ENCODE measurements at places on chromosomes 1 and 21.

DNA sequence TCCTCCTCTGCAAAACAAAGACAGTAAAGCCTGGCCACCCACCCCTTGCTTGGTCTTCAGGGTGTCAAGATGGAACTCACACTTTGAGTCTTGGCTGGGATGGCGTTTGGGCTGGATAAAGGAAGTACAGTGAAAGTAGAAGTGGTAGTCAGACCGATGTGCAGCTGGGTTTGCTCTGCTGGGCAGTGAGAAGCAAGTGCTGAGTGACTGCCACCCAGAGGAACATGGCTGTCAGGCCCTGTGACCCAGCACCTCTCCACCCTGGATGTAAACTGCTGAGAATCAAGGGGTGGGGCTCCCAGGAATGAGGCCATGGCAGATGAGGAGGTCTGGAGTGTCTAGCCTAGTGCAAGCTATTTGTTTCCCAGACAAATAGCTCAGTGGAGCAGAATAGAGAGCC, 51.2 kb downstream of the POFUT2 start:
- H3K36me3 ChIP-seq = no peaks in the 10 kb centered on the region
- no peak for DNase-seq
- no peaks in the 10 kb centered on the region for H3K27me3 ChIP-seq
- H3K27ac ChIP-seq = no peak overlapping the region

DNA sequence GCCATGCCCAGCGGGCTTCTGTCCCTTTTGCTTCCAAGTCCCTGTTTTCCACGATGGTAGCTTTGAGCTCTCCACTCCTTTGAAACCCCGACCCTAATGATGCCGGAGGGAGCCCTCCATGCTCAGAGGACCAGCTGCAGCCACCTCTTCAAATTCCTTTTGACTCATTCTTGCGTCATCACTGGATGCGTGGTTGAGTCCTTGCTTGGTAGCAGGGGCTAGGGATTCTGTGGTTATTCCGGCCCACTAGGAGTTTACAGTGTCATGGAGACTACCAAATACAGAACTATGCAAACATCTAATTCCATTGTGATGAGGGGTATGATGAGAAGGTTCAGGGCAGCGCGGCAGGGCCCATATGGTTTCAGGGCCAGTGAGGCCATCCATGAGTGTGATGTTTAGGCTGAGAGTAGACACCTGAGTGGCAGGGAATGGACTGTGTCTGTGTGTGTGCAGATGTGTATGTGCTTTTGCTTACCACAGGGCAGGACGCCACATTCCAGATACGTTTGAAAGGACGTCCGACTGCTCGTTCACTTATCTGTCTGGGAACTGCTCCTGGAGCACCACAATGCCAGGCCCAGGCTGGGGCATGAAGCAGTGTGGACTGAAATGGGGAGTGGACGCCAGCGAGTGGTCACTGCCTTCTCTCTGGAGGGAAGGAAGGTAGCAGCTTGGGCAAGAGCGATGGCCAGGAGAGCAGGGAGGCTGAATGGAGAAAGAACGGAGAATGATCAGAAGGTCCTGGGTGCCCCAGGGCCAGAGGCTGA, 30.4 kb upstream of the ZBTB21 start:
- no peak for DNase-seq
- no peak overlapping the region for H3K27ac ChIP-seq
- H3K4me3 ChIP-seq = no peak overlapping the region
- H3K4me1 ChIP-seq = no peaks in the 10 kb centered on the region
- no peaks in the 10 kb centered on the region for H3K27me3 ChIP-seq

DNA sequence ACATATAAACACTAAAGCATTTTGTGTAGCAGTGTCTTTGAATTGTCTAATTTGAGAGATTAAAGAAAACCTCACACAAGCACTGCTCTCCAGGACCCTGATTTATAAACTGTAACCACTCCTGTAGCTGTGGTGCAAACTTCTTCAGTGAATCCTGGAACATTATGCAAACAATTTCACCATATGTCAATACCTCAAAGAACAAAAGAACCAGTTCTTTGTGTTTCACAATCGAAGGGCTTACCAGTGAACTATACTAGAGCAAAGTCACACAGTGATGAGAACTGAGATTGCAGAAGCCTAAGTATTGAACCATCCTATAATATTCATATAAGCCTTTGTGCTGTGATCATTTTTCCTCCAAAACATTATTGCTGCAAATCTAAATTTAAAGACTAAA, 21.5 kb downstream of the DPH5 start:
- peaks cover 2% of the 10 kb centered on the region for H3K4me1 ChIP-seq
- H3K27me3 ChIP-seq = no peaks in the 10 kb centered on the region
- H3K36me3 ChIP-seq = peaks cover 12% of the 10 kb centered on the region
- no peak overlapping the region for H3K4me3 ChIP-seq
- no peak for DNase-seq

DNA sequence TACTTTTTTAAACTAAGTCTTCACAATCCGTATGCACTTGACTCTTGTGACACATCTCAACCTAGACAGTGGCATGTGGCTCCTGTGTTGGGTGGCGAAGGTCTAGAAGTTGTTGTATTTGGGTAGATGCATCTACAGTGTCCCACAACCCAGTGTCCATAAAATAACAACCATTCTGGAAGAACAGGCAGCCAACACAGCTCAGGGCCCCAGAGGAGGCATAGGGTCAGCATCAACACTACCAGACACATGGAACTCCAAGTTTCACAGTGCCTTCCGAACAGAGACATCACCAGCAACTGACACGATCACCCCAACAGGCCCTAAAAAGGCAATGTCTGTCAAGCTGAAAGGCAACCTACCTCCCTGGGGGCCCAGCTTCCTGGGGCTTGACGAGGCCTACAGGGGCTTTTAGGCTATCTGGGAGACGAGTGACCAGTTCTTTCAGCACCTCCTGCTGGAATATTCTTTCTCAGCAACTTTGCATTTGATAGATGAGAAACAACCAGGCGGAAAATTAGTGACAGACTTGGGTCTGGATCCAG, 5.6 kb downstream of the SH3BP5L start:
- H3K4me3 ChIP-seq = no peak overlapping the region
- H3K4me1 ChIP-seq = peaks cover 11% of the 10 kb centered on the region
- H3K27ac ChIP-seq = 0 out of 2 replicates have a peak overlapping the region, but pooled peaks have one; percentile 19
- H3K36me3 ChIP-seq = no peaks in the 10 kb centered on the region
- H3K27me3 ChIP-seq = no peaks in the 10 kb centered on the region

DNA sequence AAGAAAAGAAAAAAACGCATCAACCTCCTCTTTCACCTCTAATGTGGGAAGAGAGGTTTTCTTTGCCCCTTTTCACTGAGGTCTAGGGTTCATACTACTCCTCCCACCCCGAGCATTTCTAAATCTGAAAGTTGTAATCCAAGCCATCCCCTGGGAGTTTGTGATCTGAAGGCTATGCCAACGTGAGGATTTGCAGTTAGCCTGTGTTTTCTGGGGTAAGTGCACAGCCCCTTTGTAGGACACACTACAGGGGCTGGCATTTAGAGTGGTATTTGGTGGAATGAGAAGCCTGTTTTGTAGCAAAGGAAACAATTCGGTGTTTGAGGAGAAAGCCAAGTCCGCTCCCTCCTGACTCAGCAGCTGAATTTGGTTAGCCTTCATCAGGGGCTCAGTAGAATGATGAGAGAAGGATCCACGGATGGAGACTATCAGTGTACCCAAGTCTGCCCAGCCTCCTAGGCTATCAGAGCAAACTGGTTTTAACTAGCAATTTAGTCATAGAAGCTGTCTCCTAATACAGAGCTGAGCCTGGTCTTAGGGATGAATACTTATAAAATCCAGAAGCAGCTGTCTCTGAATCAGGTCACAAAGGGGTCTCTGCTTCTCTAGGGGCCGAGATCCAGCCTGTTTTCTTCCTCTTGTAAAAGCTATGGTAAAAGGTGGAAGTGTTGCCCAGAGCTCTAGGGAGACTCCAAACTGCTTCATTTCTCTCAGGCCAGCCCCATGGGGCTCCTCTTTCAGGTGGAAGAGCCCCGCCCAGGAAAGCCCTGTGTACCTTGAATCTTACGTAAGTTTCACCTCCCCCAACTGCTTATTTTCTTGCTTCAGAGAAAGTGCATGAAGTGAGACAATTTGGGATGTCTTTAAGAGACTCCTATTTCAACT, 2.1 kb downstream of the PCP4L1 start:
- no peak for DNase-seq
- peaks cover 8% of the 10 kb centered on the region for H3K4me1 ChIP-seq
- H3K27me3 ChIP-seq = peaks cover 38% of the 10 kb centered on the region
- peaks cover 7% of the 10 kb centered on the region for H3K36me3 ChIP-seq
- no peak overlapping the region for H3K4me3 ChIP-seq

DNA sequence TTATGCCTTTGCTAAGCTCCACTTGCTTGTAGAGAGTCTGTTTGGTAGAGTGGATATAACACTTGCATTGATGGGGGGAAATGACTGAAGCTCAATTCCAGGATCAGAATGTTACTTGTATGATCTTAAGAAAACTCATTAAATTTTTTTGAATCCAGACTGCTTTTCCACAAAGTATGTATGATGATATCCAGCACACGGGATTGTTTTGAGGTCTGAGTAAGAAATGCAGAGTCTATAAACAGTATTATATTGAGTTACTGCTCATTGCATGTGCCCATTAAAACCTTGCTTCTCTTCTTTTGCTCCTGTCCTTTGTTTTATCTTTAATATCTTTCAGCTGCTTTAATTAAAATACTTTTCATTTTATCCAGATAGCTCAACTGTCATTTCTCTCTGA, 570.4 kb upstream of the ZRANB2 start:
- no peak overlapping the region for H3K27ac ChIP-seq
- H3K4me1 ChIP-seq = no peaks in the 10 kb centered on the region
- DNase-seq = no peak
- no peaks in the 10 kb centered on the region for H3K36me3 ChIP-seq
- no peaks in the 10 kb centered on the region for H3K27me3 ChIP-seq

DNA sequence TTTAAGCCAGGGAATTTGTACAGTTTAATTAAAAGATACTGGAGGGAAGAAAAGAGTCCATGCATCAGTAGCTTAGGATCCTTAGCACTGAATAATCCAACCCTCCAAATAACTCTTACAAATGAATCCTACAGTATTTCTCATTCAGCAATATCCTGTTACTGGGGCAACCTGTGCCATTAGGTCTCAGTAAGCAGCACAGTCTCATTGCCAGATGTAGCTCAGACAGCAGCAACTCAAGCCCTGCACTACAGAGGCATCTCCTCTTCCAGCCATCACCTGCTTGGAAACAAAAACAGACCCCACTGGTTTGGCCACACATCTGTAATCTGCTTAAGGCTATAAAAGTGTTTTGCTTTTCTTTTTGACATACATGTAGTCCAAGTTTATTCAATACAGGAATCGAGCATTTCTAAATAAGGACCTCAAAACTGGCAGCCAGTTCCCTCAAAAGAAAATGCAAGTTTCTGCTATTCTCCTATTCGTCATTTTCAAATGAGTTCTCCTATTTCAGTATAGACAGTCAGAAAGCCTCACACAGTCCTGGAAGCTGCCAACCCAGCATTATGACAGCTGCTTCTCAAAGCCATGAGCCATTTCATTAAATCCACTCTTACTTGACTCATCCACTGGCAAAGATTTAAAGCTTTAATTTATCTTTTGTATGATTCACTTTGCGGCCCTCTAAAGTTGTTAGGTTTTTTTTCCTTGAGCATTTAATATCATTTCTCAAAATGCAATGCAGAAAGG, 129.0 kb downstream of the APP start:
- no peak for DNase-seq
- H3K4me1 ChIP-seq = peaks cover 13% of the 10 kb centered on the region
- peaks cover 15% of the 10 kb centered on the region for H3K36me3 ChIP-seq
- no peaks in the 10 kb centered on the region for H3K27me3 ChIP-seq

GRCh38 chr1:155466996-155467395, 95.6 kb downstream of the ASH1L start:
- DNase-seq = no peak
- peaks cover 6% of the 10 kb centered on the region for H3K36me3 ChIP-seq
- H3K27ac ChIP-seq = no peak overlapping the region
- H3K4me3 ChIP-seq = no peak overlapping the region

- peak; percentile 87 for DNase-seq
- H3K36me3 ChIP-seq = no peaks in the 10 kb centered on the region
- no peak overlapping the region for H3K4me3 ChIP-seq
- no peaks in the 10 kb centered on the region for H3K4me1 ChIP-seq
Measured at GRCh38 chr1:234111458-234112142, 207.1 kb downstream of the SLC35F3 start.

DNA sequence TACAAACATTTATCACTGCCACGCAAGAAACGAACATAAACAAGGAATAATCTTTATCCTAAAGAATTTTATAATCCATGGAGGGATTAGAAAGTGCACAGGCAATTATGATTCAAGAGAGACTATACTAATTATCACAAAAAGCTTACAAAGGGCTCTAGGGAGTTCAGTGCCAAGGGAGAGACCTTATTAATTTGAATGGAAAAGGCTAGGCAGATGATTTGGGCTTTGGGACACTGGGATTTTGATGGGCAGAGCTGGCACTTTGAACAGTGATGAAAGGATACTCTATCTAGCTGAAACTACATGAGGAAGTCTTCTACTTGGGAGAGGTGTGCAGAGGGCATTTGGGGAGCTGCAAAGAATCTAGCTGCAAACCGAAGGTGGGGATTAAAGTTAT, 48.9 kb upstream of the IVNS1ABP start:
- no peaks in the 10 kb centered on the region for H3K36me3 ChIP-seq
- DNase-seq = no peak
- no peaks in the 10 kb centered on the region for H3K27me3 ChIP-seq
- H3K4me1 ChIP-seq = no peaks in the 10 kb centered on the region

DNA sequence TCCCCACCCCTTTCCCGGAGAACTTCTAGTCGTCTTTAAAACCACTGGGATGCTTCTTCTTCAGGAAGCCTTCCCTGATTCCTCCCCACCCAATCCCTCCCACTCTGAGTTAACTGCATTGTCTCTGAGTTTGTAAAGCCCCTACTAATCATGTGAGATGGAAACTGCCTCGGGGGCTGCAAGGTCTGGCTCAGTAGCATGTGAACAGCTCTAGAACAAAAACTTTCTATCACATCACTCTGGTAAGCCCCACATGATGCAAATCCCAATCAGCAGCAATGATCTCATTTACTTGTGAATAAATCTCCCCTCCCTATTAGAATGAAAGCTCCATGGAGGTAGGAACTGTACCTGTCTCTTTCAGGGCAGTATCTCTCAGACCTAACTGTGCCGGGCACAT, 141.0 kb upstream of the JUN start:
- no peaks in the 10 kb centered on the region for H3K36me3 ChIP-seq
- H3K27ac ChIP-seq = no peak overlapping the region
- H3K4me1 ChIP-seq = no peaks in the 10 kb centered on the region
- no peak overlapping the region for H3K4me3 ChIP-seq

DNA sequence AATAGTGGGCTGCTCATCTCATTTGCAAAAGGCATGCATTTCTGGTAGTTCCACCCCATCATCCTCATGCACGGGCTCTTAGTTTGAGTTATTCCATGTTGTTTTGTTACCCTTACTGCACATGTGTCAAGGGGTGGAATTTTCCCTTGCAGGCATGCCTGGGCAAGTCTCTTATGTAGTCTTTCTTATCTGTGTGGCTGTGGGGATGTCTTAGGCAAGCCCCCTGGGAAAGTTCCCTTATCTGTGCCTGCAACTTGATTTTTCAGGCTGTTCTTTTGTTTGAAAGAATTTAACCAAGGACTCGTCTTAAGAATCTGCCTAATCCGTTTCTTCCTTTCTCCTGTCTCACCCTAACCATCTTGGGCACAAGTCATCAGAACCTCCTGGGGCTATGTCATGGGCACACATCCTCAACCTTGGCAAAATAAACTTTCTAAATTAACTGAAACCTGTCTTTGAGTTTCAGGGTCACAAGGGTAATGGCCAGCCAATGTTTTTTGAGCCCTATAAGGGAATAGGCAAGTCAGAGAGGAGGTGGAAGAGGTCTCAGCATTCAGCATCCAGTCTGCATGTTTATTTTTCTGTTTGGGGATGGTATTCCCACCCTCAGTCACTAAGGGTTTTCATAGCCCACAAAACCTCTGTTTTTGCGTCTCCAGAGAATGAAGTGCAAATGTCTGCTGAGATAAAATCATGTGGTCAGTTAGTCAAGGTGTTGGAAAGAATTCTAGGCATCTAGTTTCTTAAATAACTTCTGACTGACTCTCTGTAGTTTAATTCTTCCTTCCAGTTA, 579.7 kb downstream of the PLA2G4A start:
- no peak overlapping the region for H3K27ac ChIP-seq
- H3K36me3 ChIP-seq = no peaks in the 10 kb centered on the region
- no peak overlapping the region for H3K4me3 ChIP-seq

Measured in GM23338 (cell line).